Fibroblast of skin of right biceps (primary cell): ENCODE measurements at places on chromosomes 12 and 14.

- DNase-seq, result no peak
Measured at GRCh38 chr14:104560586-104560945, 19.0 kb upstream of the C14orf180 start.

GRCh38 chr14:104633276-104634137 is 28.9 kb upstream of the TMEM179 start:
- no peak for DNase-seq

- DNase-seq, result no peak
Measured at GRCh38 chr14:59634617-59635016, 58.0 kb upstream of the CCDC175 start.

- no peak for DNase-seq
Measured at GRCh38 chr12:81303935-81304334, 226.1 kb downstream of the ACSS3 start.

GRCh38 chr12:11759899-11760298 is 110.4 kb downstream of the ETV6 start:
- DNase-seq, result no peak
